ENCODE measurements at places on chromosomes 7 and 10.
A peak's percentile ranks its signal among the peaks of the same experiment; 100 is the strongest.

- DNase-seq, result no peak
These were observed 4.0 kb downstream of the VENTX start for GRCh38 chr10:133241501-133242205.

DNA sequence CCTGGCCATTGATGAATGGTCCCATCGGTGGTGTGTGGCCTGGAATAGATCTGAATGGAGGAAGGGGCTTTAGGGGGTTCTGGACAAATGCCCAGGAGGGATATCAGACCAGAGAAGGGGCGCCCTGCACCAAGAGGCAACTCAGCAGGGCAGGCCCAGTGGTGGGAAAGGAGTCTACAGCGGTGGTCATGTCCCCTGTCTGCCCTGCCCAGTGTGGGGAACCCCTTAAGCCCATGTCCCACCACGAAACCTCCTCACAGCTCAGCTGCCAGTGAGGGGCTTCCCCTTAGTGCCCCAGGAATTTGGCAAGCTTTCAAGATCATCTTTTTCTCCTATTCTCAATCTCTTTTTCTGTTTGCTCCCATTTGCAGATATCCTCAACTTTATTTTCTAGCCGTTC lies 14.1 kb upstream of the CCSER2 start:
- no peak for DNase-seq

DNA sequence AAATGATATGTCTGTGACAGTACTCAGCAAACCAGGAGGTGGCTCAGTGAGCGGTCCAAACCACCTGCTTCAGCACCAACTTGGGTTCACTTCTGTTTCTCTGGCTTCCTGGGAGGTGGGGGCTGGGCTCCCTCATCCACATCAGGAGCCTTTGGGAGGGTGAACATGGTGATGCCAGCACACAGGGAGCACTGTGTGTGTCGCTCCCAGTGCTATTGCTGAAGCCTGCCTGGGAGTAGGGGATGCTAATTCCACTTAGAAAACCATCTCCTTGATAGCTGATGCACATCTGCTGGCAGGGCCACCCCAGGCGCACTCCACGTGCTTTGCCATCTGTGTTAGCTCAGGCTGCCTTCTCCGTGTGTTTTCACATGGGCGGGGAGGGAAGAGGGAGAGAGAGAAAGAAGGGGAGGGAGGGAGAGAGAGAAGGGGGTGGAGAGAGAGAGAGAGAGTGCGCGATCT lies 58.0 kb downstream of the RAMP3 start:
- DNase-seq, result no peak

DNA sequence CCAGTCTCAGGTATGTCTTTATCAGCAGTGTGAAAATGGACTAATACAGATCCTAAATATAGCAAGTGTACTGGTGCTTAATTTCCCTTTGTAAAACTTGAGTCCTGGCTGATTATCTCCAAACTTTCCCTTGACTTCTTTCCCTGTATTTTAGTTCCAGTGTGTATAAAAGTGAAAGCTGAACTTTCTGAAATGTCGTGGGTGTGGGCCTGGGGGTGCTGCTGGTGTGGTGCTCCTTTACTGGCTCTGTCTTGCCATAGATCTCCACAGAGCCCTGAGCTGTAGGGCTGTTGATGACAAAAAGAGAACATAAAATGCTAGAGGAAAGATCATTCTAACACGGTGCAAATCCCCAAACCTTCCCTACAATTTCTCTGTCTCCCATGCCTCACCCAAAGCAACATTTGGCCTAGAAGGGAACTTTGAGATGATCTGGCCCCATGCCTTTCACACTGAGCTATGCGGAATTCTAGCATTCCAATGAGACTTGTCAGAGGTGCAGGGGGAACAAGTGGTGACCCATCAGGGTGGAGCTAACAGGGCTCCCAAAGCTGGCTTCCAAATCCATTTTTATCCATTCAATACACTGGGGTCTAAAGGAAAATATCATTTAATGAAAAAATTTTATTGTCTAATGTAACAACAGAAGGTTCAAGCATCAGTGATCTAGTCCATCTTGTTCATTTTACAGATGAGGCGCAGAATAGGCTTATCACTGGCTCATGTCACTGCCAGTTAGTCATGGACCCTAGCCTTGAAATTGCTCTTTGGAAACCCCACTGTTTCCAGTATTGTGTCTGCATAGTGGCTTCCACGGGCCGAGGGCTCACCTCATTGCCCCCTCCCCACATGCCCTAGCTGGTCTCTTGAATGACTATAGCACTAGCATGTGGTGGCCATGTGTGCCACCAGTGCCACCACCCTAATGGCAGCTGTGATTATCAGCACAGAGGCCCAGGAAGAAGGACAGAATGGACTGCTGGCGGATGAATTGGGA lies 1000.9 kb downstream of the LRMDA start:
- no peak for DNase-seq

GRCh38 chr10:792792-793100 lies 103.3 kb upstream of the DIP2C start:
- DNase-seq, result no peak

GRCh38 chr10:26057466-26057865 lies 123.4 kb downstream of the MYO3A start:
- no peak for DNase-seq

DNA sequence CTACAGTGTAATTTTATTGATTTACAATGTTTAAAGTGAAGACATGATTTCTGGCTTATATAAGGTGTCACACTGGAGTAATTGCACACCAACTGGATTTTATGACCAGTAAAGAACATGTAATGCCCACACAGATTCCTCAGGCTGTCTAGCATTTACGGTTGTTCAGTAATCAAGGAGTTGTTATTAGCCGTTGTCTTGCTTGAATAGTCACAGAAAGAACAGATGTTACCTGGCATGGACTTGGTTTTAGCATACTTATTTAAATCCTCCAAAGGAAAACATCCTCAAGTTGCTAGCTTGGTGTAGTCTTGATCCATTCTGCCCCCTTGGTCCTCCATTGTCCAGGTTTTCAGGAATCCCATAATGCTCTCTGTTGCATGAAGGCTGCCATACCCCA lies 65.8 kb downstream of the POU6F2 start:
- DNase-seq, result no peak

DNA sequence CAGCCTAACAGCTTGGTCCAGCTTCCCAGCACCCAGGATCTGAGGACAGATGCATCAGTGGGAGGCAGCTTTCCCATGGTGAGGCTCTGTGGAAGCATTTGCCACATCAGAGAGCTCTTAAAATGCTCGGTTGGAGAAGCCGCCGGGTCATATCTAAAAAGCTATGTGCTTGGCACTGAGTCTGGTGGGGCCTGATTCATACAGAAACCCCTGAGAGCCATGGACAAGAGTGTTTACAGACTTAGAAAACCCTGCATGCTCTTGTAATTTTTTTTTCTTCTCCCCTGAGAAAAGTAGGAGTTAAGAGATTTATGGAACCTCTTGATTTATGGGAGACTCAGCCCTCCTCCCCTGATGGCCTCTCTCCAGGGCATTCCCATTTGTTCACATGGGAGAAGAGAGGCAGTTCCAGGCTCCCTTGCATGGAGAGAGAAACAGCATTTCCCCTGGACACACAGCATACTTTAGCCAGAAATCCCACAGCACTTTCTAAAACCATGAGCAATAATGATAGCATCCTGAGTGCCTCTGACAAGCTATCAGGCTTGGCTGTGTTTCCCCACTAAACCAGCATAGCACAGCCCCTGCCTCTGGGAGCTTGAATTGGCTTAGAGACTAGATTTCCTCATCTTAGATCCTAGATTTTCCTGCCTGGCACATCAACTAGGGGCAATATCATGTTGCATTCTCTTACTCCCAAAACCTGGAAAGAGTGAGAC lies 322.1 kb upstream of the AUTS2 start:
- DNase-seq, result no peak

- peak; percentile 36 for DNase-seq
These were observed 130.6 kb downstream of the SPAG6 start for GRCh38 chr10:22475651-22476600.

DNA sequence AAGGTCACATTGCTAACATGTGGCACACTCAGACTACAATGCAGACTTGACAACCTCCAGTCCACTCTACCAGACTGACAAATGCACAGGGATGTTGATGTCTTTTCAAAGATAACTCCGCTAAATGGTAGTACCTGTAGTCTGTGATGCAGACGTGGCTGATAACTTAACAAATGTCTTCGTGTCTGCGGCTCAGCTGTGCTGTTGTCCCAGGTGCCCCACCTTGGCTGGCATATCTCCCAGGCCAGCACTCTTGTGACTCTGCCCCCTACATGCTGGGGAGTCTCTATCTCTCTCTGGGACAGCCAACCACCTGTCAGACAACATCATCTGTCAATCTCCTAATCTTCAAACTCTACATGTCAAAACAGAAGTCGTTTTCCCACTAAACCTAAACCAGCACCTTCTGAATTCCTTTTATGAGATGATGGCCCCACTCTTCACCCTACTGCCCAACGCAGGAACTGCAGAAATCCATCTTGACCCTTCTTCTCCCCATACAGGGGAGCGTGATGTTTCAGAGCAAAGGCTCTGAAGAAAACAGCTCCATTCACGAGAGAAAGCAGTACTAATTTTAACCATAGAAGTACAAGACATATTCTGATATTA lies 156.4 kb downstream of the USP6NL start:
- DNase-seq, result no peak
